ENCODE measurements at places on chromosomes 2 and 18.

DNA sequence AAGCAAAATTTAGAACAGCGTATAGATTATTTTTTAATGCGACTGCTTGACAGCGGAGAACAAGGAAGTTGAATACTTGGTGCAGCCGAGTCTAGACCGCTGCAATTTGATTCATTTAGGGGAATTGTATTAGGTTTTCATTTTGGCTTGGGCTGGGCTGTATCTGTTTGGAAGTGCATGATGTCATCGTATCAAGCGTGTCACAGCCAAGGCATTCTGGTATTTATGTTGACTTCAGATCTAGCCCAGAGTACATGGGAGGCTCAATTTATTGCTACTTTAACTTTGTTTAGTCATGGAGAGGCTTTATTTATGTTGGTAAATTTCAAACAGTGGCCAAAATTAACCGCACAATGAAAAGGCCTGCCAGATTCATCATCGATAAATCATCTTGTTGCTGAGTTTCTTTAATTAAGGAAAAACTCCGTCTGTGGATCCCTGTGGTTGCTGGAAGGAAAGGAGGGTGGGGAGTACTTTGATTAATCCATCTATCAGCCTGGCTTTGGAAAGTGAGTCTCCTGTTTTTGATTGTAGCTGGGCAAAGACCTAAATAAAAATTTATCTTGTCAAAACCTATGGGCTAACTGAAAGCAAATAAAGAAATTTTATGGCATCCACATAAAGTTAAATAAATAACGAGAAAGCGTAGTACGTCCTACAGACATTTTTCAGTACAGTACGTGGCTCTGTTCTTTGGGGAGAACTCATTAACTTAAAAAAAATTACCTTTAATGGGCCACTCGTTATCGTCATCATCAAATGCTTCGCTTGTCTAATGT, 230.4 kb upstream of the SPRED2 start:
- DNase-seq, result peak; percentile 74

DNA sequence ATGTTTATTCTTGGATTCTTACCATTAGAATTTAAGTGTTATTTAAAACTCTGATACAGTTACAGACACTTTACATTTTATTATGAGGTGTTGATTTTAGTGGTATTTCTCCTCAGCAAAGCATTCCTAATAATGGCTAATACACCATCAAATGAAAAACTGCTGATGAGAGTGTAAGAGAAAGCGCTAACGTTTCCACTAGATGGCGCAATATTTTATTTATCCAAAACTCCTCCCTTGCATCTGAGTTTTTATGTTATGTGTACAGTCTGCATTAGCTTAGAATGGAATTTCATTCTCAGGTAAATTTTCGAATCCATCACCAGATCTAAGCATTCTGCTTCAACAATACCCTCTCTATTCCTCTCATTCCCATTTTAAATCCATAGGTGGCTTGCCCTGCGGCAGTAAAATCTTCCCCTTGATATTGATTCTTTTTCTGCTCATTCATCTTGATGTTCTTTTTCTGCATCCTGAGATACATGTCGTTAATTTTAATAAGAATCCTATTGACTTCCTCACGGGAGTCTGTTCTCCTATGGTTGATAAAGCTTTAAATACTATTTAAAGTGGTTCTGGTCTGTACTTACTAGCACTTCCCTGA, 53.9 kb downstream of the PRKRA start:
- DNase-seq, result peak; percentile 49

- DNase-seq, result peak; percentile 33
Measured at GRCh38 chr18:53567929-53568574, 656.4 kb downstream of the MBD2 start.

DNA sequence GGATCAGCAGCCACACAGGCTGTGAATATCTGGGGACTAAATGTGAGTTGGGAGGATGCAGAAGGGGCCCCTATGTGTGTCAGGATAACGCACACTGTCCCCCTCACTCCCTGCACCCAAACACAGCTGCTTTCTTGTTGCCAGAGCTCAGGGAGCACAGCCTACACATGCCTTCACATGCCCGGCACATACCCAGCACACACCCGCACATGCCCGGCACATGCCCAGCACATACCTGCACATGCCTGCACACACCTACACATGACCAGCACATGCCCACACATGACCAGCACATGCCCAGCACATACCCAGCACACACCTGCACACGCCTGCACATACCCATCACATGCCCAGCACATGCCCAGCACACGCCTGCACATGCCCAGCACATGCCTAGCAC, 75.6 kb downstream of the TPO start:
- no peak for DNase-seq

DNA sequence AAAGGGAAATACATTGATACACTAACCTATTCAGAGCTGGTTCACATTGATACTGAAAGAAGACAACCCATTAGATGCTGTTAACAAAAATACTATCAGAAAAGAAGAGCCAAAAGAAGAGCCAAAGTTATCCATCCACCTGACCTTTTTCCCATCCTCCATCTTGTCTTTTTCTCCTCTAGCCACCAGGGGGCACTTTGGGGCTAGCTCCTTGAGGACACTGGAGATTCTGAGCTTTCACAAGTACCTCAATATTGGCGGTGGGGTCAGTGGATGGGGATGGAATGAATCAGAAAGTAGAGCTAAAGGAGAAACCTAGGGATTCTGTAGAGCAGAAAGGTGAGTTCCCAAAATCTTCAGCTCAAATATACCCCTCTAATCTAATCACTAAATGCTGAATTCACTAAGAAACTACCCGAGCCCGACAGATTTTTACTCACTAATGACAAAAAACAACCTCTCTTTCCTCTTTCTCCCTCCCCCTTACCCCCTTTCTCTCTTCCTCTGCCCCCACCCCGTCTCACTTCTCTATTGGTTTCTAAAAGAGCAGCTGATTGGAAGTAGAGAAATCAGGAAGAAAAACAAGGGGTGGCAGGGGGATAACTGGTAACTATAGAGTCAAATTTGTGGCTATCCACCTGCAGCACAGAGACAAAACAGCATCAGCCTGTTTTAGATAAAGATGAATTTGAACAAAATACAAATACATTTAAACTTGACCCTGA, 203.3 kb downstream of the TCF4 start:
- DNase-seq, result peak; percentile 38

- no peak for DNase-seq
Measured at GRCh38 chr2:27889774-27890145, 427 bp downstream of the RBKS start.

GRCh38 chr2:43169099-43169945, 57.1 kb downstream of the ZFP36L2 start:
- DNase-seq, result no peak

- DNase-seq, result peak; percentile 36
Measured at GRCh38 chr2:179917272-179917671, 55.9 kb upstream of the ZNF385B start.

DNA sequence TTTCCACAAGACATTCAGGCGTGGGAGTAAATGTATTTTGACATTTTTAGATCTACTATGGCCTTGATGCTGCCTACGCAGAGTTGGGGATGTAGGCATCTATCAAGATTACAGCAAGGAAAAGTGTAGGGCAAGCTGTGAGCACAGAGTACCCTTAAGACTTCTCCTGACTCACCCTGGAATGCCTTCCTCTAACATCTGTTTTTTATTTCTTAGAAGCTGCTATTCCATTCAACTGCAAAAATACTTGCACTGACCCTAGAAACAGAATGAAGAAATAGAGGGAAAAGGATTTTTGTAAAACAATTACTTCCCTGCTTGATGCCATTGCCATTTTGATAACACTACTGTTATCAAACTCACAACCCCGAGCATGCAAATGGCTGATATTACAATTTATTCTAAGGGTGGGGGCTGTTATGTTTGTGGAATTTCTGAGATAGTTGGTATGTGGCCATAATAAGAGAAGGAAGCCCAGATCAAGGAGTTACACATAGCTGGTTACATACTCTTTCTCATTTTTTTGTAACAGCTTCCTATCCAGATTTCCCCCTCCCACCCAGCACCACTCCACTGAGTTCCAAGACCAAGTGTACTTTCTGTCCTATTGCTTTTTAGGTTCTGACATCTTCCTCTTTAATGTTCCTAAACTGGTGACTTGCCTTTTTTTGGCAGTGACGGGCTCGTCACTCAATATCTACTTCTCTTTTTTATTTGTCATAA, 6.0 kb upstream of the ROCK1 start:
- DNase-seq, result peak; percentile 82

DNA sequence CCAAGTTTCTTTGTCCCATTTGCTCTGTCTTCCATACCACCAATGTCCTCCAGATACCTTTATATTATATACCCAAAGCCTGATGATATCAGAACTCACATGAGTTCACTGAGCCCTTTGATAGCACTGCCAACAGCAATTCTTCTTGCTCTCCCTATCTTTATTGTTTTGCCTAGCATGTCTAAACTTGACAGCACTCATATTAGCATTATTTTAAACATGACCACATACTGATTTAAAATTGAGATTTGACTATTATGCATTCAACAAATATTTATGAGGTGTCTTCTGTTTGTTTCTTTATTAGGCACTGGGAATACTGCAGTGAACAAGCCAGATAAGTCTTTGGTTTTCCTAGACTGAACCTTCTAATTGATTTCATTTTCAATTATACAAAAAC, 587.3 kb upstream of the GCFC2 start:
- DNase-seq, result no peak

DNA sequence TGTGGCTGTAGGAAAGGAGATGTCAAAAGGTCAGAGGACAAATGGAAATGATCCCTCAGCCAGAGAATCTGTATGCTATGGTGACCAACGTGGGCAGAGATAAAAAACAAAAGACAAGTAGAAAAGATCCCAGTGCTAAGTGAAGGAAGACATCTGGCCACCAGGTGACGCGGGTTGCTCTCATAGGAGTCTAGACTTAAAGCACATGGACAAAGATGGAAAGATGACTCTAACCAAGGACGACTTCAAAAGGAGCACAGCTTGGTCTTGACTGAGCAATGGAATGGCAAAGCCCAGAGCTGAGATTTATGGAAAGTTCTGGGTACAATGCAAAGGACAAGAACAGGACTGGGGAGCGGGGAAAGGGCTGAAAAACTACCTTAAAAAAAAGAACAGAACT, 96.8 kb downstream of the CLIP4 start:
- DNase-seq, result peak; percentile 18

DNA sequence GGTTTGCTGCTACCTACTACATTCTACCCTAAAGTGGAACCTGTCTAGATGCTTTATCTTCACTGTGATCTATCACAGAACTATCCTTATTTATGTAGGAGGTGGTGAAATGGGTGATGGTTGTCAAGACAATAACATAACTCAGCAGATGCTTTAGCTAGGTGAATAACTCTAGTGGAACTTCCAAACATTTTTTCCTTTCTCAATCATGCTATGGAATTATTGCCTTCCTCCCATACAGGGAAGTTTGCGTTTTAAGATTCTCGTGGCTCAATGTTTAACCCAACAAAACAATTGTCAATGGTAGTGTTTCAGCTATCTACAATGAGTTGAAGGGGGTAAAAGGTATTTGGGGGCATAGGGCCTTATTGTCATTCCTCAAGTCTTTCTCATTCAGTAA, 82.6 kb upstream of the GLI2 start:
- peak; percentile 73 for DNase-seq

GRCh38 chr2:7625392-7626138, 708.4 kb downstream of the RNF144A start:
- no peak for DNase-seq

DNA sequence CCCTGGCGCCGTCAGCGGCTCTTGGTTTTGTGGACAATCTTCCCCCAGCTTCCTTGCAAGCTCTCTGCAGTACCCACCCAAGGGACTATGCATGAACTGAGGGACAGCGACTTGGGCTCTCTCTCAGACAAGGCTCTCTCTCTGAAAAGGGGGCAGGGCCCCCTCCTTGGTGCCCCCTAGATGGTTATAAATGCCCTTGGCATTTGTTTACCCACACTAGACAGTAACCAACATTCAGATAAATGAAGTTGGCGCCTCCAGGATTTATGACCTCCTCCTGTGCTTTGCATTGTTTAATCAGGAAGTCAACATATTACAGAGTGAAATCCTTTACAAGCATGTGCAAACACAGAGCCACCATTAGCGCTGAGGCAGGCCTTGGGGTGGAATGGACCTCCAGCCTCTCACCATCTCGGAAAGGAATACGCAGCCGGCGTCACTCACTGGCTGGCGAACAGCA, 547.4 kb upstream of the ID2 start:
- DNase-seq, result no peak

DNA sequence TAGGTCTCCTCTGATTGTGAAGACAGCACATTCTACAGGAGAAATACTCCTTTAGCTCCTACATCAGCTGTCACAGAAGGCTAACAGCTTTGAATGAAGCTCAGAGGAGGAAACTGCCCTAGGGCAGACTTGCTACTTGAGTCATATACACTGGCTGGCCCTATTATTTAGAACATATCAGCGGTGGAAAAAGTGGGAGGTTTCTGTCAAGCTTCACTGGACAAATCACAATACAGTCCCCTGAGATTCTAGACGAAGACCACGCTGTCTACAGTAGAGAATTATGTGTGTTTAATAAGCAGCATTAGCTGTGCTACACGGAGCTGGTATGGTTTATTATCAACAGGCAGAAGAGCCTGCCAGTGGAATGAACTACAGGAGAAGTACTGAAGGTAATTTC, 230.9 kb upstream of the FSIP2 start:
- no peak for DNase-seq

DNA sequence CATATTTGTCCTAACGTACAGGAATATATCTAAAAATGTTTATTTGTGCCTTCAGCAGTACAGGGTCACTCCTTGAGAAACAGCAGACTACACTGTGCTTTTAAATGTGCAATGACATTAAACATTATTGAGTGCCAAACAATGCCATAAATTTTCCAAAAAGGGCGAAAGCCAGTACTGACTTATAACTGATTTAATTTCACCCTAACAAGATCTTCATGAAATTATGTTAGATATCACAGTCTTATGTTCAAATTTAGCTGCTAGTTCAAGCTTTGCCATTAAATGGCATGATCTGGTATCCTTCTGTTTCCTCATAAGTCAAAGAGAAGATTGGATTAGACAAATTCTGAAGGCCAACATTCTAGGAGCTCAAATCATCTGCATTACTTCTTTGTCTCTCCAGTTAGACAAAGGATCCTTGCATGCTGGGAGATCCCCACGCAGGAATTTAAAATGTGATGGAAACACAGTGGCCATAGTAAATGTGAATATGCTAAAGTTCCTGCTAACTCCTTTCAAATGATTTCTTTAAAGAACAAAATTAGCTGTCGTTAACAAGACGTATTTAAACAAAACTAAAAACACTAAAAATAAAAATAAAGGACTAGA, 129.3 kb upstream of the STON1 start:
- DNase-seq, result no peak

GRCh38 chr2:226991663-226992062, 155.8 kb downstream of the RHBDD1 start:
- DNase-seq, result no peak

DNA sequence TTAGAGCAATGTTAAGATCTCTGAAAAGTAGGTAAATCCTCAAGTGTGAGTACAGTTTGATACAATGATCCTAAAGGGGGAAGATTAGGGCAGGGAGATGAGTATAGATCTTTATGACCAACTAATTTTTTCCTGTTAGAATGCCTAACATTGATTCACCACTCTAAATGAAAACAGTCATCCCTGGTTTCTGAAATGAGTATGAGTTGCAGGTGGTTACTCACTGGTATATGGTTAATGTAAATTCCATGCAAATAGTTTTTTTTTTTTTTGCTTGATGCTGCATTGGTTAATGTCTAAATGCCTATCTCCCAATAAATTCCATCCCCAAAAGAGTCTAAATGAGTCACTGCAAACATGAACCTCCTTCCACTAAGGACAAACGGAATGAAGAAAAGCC, 55.0 kb upstream of the SERPINB2 start:
- peak; percentile 88 for DNase-seq

- no peak for DNase-seq
Measured at GRCh38 chr18:49612515-49613033, 50.7 kb downstream of the LIPG start.

All from HFFc6 (cell line).